ENCODE measurements at places on chromosomes 13 and 19.

DNA sequence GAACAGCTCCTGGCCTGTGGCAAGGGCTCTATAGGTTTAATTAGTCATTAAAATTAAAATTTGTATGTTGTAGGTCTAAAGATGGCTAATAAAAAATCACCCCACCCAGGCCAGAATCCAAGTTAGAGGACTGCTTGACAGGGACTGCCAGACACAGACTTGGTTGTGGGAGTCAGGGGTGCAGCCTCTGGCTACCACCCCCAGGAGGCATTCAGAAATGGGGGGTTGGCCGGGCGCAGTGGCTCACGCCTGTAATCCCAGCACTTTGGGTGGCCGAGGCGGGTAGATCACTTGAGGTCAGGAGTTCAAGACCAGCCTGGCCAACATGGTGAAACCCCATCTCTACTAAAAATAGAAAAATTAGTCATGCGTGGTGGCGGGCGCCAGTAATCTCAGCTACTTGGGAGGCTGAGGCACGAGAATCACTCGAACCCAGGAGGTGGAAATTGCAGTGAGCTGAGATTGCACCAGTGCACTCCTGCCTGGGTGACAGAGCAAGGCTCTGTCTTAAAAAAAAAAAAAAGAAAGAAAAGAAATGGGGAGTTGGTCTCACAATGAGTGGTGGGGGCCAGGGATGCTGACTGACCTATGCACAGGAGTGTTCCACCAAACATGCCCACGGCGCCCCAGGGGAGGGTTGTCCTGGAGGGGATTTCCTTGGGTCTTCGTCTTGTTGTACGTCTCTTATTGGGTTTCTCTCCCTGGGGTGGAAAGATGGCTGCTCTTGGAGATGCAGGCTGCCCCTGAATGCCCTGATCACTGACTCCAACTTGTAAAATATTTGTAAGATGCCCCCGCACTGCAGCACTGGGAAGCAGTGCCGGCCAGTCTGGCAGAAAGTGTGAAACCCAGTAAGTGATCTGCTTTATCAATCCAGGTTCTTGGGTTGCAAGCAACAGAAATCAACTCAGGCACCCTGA lies 68.8 kb downstream of the SIPA1L3 start:
- DNase-seq, result no peak

DNA sequence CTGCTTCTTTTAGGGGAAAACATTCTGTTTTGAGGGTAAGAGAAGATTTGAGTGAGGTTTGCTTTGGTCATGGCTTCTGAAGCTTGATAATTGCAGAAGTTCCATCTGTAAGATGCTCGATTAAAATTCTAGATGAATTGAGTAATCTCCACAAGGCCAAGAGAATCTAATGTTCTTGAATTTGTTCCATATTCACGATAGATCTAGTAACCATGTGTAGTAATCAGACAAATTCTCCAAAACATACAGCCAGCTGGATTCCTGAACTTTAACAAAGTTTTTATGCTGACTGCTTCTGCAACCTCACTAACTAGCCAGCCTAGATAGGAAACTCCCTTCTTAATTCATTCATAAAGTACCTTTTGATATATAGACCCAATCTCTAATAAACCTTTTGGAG lies 92.7 kb downstream of the COL4A2 start:
- DNase-seq, result no peak

DNA sequence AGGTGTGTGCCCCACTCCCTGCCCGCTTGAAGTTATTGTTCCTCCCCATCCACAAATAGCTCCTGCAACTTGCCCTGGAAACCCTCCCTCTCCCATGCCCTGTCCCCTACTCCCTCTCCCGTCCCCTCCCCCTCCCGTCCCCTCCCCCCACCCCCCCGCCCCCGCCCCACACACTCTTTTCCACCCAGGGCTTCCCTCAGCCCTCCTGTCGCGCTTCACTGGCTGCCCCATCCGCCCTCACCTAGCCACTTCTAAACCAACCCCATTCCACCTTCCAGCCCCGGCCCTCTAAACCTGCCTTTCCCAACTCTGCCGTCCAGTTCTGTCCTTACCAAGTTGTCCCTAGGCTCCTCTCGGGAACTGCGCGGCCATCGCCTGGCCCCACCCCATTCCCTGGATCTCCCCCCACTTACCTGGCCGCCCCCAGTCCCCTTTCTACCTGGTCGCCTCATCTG lies 993 bp downstream of the RGL3 start:
- no peak for DNase-seq

GRCh38 chr13:60642552-60642951 lies 245.5 kb downstream of the TDRD3 start:
- no peak for DNase-seq

- no peak for DNase-seq
Measured at GRCh38 chr19:27905074-27905473, 1307.9 kb downstream of the UQCRFS1 start.

GRCh38 chr19:29947871-29948270 lies 5.8 kb downstream of the URI1 start:
- DNase-seq, result no peak

- DNase-seq, result no peak
Measured at GRCh38 chr13:98020271-98020670, 66.8 kb downstream of the IPO5 start.

DNA sequence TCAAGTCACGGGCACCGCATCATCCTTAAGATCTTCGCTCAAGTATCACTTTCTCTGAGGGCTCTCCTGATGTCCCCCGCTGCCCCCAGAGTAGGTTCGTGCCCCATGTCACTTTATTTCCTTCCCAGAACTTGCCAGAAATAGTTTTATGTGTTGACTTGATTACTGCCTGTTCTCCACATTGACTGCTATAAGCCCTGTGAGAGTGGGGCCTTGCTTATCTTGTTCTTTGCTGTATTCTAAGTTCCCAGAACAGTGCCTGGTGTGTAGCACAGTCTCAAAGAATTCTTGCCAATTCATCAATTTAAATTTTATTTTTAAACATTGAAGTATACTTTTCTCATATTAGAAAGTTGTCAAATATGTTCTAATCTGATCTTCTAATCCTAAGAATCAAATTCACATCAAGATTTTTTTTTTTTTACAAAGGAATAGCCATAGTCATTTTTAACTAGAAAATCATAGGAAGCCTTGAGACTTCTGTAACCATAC lies 32.1 kb upstream of the GPR183 start:
- DNase-seq, result no peak

- no peak for DNase-seq
Measured at GRCh38 chr13:29991343-29991742, 140.9 kb upstream of the UBL3 start.

GRCh38 chr13:32468502-32469142 lies 40.7 kb upstream of the N4BP2L1 start:
- no peak for DNase-seq

DNA sequence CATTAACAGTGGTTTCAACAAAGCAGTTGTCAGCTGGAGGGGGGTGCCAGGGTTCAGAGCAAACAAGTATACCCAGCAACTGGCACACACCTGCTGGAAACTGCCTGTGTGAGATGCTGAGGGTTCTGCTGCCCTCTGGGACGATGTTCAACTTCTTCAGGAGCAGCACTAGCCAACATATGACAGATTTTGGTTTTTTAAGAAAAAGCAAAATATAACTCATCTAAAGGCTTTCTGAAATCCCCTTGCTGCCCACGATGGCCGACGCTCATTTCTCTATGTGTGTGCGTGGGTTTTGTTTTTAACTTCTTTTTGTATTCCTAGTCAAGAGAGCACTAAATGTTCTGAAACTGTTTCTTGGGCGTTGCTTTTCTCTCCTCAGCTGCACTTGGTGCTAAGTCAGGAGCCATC lies 79.9 kb downstream of the MRPL57 start:
- DNase-seq, result no peak

DNA sequence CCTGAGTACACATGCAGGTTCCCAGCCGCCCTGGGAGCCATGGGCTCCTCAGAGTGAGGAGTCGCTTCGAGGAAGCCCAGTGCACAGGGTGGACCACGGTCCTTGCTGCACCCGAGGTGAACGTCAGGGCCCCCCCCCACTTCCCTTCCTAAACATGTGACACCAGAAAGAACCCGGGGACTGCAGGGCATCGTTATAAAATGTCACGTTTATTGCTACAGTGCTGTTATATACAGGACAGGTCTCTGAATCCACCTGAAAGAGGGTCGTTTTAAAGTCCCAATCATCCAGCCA lies 3.8 kb upstream of the UQCR11 start:
- DNase-seq, result no peak

DNA sequence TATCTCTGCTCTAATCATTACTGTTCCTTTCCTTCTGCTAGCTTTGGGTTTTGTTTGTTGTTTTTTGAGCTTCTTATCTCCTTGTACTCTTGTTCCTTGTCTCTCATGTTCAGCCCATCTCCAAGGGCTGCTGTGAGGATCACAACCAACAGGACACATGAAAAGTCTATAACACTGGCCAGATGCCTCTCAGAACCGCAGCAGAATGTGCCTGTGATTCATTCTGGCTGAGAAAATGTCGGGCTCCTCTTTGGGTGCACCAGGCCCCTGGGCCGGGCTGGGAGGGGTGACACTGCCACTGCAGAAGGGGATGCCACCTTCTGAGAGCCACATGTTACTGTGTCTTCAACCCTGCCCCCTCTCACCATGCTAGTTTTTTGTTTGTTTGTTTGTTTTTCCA lies 48.0 kb downstream of the GGACT start:
- no peak for DNase-seq

DNA sequence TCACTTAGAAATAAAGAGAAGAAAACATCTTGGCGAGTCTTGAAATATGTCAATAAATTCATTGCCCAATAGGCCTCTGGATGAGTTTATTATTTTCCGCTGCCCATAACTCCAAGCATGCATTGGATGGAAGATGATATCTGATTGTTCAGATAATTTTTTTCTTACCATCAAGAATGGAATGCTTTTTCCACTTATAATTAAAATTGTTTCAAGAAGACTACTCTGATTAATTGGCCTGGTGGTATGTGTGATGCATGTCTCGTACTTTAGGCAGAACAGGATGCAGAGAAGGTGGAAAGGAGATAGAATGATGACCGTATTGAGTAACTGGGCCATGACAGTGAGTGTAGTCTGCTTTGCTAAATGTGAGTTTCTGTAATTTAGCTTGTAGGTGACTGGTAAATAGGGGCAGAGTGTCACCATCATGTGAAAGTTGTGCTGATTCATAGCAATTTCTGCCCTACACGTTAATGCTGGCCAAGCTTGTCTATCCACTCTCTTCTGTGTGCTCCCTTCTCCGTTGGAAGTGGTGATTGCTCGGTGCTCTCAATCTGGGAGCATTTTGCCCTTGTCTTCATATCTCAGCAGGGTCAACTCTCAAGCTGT lies 13.5 kb upstream of the SPATA13 start:
- no peak for DNase-seq

GRCh38 chr13:21405309-21405708 lies 53.8 kb downstream of the ZDHHC20 start:
- DNase-seq, result no peak

- DNase-seq, result no peak
Measured at GRCh38 chr13:73307481-73307880, 248.7 kb downstream of the KLF5 start.

GRCh38 chr19:50657222-50657669 lies 8.0 kb downstream of the C19orf81 start:
- no peak for DNase-seq

GRCh38 chr19:14347999-14348889 lies 33.0 kb upstream of the ADGRE5 start:
- DNase-seq, result no peak

DNA sequence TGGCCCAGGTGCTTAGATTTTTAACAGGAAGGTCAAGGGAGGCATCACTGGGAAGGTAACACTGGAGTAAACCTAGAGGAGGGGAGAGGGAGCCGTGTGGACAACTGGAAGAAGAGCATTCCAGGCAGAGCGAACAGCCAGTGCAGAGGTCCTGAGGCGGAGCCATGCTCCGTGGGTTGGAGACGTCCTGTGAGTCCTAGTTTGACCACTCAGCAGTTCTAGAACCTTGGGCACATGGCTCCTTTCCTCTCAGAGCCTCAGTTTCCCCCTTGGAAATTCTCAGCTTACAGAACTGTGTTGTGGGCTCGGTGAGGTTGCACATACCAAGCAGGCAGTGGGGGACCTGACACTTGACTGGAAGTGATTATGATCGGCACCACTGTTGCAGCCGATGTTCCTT lies 130.9 kb downstream of the DPF1 start:
- DNase-seq, result no peak

DNA sequence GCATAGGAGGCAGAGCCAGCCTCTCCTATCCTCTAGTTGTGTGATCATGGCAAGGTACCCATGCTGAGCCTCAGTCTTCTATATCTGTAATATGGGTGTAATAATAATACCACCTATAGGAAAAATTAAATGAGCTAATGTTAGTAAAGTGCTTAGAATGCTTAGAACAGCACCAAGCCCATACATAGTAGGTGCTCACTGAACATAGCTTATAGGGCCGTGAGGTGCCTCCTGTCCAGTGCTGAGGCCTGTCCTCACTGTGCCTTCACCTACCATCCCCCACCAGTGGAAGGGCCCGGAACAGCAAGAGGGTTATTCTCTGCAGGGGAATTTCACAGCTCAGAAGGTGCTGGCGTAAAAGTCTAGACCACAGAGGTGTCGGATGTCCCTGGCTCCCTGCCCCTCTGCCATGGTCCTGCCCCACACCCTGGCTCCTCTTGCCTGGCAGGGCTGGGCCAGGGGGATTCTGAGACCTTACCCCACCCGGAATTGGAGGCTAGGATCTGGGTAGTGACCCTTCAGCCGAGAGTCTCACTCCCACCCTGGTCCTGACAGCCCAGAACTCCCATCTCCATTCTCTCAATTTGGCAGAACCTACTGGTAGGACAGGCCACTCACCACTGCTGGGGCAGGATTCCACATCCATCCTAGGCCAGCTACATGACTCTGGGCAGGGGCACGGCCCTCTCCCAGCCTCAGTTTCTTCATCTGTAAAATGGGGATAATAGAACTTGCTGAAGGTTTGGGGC lies 2.2 kb upstream of the SCN1B start:
- no peak for DNase-seq

DNA sequence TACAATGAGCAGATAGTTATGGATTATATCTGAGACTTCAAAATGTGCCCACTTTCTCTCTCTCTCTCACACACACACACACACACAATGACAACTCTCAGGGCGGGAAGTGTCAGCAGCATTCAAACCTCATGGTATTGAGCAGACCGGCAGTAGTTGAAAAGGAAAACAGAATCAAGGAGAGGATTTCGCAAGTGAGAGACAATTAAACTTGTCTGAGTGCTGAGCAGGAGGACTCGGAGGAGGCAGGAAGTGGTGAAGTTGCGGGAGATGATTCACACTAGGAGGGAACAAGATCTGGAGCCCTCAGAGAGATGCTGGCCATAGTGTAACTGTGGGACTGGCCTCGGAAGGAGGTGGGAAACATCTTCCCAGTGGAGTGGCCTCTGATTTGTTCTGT lies 353.1 kb downstream of the EFNB2 start:
- DNase-seq, result no peak

- DNase-seq, result no peak
Measured at GRCh38 chr19:16894080-16894479, 5.3 kb downstream of the F2RL3 start.

DNA sequence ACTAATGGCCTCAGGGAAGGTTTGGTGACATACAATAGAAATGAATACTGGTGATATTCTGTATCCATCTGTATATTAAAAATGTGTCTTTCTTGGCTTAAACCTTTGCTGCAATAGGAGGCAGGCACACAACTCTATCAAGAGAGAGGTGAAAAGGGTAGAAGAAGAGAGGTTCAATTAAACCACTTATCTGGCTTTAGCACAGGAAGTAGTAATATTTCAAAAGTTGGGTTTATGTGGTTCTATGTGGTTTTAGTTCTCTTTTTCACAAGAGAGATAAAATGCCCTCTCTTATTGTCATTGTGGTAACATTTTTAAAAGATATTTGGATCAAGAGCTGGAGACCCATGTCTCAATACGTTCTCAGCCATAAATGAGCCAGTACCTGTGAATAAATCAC lies 146.2 kb upstream of the FNDC3A start:
- DNase-seq, result no peak

GRCh38 chr13:96575423-96576320 lies 418.6 kb downstream of the OXGR1 start:
- DNase-seq, result no peak
